ENCODE measurements at places on chromosomes 12 and 14. TPM values are rescaled to one million over a fixed set of nuclear protein-coding genes. Genes with fewer than 3 reads are reported as not detected.

The GABARAPL1 gene
- total RNA-seq = 76.4 TPM

The ALDH1L2 gene
- total RNA-seq = 11.9 TPM

GRCh38 chr12:49093792-49094159, 825 bp downstream of the DHH start:
- no peak for DNase-seq

- no peak for DNase-seq
Measured at GRCh38 chr14:60242429-60242828, 6.6 kb upstream of the PPM1A start.

DNA sequence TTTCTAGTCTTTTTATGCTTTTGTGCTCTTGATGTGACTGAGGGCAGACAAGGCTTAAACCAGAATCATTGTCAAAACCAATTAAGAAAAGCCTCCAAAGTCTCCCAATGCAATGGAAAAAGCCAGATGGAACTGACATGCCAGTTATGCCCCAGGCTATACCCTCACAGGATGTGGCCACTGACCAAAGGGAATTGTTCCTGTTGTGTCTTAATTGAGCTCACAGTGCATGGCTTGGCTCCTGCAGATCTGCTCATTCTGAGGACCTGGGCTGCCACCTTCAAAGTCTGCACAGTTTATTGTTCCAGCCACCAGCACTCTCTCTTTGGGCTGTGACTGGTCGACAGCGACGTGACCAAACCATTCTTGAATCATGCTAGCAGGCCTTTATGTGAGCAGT, 17.1 kb upstream of the BICD1 start:
- DNase-seq = no peak

DNA sequence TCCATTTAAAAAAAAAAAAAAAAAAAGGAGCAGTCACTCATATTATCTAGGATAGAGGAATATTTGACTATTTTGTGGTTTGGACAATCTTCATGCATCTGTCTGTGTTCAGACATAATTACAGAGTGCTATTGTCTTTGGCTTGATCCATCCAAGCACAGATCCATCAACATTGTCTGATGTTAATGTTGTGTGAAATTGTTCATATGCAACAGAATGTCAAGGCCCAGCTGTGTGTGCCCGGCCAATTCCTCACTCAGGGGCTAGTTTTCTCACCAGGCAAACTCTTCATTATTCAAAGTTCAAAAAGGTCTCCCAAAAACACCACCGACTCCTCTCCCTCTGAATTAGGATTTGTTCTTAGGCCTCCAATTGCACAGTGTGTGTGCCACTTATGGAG, 324.9 kb upstream of the TMTC1 start:
- DNase-seq = peak; percentile 24

- no peak for DNase-seq
Measured at GRCh38 chr12:462936-463705, 3.4 kb downstream of the B4GALNT3 start.

DNA sequence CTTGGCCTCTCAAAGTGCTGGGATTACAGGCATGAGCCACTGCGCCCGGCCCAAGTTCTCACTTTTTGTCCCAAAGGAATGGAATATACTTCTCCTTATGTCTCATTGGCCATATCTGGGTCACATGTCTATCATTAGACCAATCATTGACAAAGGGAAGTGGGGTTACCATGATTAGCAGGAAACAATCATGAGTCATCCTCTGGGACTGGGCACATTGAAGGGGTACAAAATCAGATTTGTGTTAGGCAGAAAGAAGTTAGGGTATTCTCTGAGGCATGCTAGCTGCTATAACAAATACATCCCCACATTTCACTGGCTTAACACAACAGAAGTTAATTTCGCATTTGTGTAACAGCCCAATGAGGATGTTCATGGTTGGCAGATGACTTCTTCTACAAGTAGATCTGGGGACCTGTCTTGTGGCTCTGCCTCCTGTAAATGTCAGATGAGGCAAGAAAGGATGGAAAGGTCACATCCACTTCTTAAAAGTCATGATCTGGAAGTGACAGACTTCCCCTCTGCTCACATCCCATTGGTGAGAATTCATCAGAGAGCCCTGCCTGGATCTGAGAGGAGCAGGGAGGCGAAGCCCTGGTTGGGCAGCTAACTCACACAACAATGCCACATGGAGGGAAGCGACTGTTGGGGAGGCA, 3.1 kb downstream of the CCDC63 start:
- no peak for DNase-seq

DNA sequence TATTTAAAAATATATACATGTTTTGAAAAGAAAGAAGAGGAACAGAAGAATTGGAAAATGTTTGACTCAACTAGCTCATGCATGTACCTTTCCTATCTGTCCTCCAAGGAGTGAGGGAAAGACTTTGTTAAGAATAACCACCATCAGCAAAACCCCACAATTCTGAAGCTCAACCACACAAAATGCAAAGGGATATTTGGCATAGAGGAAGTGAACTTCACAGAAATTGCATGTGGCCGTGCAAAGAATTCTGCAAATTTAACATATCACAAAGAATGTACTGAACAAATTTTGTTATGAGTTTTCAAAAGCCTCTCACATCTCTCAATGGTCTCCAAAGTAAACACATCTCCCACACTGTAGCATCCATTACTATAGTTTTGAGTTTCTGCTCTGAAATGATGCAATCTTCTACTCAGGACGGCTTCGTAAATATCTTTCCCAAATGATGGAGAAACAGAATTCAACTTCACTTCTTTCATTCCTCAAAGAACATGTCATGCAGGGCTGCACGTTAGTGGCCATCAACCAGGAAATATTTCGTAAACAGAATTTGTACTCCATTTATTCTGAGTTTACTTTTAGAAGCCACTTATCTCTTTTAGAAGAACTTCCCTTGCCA, 17.6 kb downstream of the DUSP6 start:
- DNase-seq = no peak

- DNase-seq = peak; percentile 12
Measured at GRCh38 chr12:93273834-93274564, 103.7 kb upstream of the NUDT4 start.

DNA sequence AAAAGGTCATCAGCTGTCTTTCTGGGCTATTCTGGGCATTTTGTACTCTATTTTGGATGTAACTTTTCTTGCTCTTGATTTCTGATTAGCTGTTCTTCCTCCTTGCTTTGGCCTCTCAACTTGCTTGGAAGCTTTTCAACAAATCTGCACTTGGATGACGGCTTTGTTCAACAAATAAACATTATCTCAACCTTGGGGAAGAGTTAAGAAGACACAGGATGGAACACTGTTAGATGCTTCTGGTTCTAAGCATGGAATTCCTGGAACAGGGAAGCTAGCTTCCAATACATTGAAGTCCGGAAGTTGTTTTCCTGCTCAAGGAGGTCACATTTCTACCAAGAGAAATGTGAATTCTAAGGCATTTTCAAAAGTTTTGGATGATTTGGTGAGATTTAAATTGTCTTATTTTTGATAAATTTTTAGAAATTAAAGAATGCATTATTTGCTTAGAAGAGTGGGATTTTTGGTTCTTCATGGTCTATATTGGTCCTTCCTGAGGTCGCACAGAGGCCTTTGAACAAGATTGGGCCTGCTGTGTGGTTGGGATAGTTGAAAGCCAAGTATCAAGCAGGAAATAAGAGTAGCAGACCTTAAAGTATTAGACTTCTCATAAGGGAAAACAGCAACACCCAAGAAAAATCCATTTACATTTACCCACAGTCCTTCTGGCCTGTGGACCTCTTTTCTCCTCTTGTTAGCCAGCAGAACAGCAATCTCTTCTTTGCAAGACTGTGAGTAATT, 59.2 kb downstream of the PPFIBP1 start:
- DNase-seq = peak; percentile 49

DNA sequence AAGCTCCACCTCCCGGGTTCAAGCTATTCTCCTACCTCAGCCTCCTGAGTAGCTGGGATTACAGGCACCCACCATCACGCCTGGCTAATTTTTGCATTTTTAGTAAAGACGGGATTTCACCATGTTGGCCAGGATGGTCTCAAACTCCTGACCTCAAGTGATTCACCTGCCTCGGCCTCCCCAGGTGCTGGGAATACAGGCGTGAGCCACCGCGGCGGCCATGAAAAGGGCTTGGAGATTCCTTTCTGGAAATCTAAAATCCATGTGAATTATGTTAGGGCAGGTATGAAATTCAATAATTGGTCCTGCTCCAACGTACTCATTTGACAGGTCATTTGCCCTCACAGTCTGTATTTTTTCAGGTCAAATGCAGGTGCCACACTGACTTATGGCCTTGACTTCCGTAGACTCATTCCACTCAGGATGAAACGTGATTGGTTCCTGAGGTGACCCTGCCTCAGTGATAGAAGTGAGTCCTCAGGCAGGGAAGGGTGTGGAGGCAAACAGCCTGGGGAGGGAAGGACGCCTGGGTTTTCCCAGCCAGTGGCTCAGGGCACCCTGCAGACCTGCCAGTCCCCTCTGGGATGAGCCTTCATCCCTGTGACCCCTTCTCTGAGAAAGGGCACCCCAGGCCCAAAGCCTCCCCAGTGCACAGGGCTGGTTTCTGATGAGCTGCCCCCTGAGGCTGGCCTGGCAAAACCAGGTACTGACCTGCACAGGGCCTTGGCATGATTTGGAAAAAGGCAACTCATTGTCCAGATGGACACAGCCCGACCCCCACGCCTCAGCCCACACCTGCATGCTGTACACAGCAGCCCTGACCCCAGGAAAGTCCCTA, 48.7 kb downstream of the PSMA6 start:
- no peak for DNase-seq

GRCh38 chr14:96357216-96357615, 5.9 kb downstream of the ATG2B start:
- DNase-seq = no peak
